Urinary bladder (tissue), 4 donors: ENCODE measurements at places on chromosomes 12 and 14. TPM values are rescaled to one million over a fixed set of nuclear protein-coding genes. Genes with fewer than 3 reads are reported as not detected.

KRT82 gene
- 0.06 TPM for polyA plus RNA-seq

IL26 gene
- polyA plus RNA-seq = 0.10 TPM

- no peak for DNase-seq
These were observed 2.0 kb upstream of the ART4 start for GRCh38 chr12:14845350-14845750.

- no peak for DNase-seq
These were observed 33.1 kb upstream of the COL2A1 start for GRCh38 chr12:48037267-48037915.

GRCh38 chr12:42125388-42125767 is 19.3 kb downstream of the GXYLT1 start:
- DNase-seq = no peak

C1RL gene
- 92.2 TPM for polyA plus RNA-seq

RNASE3 gene
- not detected for polyA plus RNA-seq

- no peak for DNase-seq
These were observed 25.8 kb downstream of the NR1H4 start for GRCh38 chr12:100499416-100499815.

GRCh38 chr12:94649349-94650142 is 811 bp downstream of the TMCC3 start:
- DNase-seq = no peak

GRCh38 chr14:63939006-63939270 is 86.1 kb downstream of the SYNE2 start:
- DNase-seq = no peak

DPF3 gene
- polyA plus RNA-seq = 0.71 TPM

FOXN4 gene
- not detected for polyA plus RNA-seq

DNA sequence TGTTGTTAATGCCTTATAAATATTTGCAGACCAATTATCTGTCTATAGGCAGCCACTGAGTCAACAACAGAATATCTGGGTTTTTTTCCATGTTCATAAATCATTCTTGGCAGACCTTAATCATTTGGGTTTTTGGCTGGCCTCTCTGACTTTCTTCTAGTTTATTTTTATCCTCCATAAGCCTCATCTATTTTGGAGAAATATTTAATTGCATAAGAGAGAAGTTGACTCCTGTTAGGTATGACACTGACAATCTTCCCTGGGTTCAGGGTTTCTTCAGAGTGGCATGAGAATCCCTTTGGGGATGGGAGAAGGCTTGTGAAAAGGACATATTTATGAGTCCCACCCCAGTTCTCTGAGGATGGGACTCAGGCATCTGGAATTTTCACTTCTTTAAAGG is 299.8 kb downstream of the NRXN3 start:
- no peak for DNase-seq

DNA sequence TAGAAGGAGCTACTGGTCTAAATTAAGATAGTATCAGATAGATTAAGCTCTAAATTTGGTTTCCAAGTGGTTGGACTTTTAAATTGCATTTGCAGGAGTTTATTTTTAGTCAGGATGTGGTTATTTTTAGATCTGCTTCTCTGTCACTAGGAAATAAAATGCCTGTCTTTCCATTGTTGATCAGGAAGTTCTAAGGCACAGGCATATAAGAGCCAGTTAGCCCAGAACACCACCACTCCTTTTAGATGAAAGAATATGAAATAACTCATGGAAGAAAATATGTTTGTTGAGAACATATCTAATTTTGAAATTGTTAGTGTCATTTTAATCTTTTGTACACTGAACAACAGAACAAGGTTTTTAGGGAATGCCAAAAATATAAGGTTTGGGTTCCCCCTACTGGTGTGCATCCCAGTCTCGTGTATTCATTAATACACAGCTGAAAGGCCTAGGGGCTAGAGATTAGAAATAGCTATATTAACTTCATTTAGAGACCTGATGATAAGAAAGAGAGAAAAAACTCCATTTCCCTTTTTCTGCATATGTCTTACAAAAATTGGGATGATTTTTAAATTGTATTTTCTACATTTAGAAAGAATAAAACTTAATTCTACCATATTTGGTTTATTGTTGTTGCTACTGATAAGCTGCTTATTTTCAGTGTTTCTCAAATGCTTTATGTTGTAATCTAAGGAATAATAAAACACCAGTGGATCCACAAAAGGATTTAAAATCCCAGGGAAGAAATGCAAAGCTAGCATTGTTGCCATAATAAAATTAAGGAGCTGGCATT is 67.2 kb downstream of the RIC8B start:
- DNase-seq = peak; percentile 39

SERPINA1 gene
- 51.8 TPM for polyA plus RNA-seq

DNA sequence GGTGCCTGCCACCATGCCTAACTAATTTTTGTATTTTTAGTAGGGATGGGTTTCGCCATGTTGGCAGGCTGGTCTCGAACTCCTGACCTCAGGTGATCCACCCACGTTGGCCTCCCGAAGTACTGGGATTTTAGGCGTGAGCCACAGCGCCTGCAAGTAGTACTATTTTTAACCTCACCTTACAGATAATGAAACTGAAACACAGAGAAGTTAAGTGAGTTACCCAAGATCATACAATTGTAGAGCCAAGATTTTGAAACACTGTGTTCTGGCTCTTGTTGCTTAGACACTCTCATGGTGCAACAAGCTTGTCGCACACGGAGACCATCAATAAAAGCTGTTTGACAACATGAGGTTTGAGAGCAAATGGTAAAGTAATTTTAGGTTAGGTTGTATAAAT is 159.1 kb upstream of the LMNTD1 start:
- DNase-seq = no peak

ARHGEF40 gene
- polyA plus RNA-seq = 27.9 TPM

DNA sequence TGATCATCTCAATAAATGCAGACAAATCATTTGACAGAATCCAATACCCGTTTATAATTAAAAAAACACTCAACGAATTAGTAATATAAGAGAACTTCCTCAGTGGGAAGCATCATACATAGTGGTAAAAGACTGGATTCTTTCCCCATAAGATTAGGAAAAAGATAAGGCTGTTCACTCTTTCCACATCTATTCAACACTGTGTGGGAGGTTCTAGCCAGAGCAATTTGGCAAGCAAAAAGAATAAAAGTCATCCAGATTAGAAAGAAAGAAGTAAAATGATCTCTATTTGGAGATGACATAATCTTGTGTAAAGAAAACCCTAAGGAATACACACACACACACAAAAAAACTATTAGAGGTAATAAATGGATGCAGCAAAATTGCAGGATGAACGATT is 38.4 kb downstream of the YEATS4 start:
- DNase-seq = no peak

NTF3 gene
- polyA plus RNA-seq = 11.3 TPM

- DNase-seq = no peak
These were observed 1.1 kb downstream of the GCH1 start for GRCh38 chr14:54901380-54902142.

- no peak for DNase-seq
These were observed 217.2 kb downstream of the EGLN3 start for GRCh38 chr14:33733721-33734120.

DNA sequence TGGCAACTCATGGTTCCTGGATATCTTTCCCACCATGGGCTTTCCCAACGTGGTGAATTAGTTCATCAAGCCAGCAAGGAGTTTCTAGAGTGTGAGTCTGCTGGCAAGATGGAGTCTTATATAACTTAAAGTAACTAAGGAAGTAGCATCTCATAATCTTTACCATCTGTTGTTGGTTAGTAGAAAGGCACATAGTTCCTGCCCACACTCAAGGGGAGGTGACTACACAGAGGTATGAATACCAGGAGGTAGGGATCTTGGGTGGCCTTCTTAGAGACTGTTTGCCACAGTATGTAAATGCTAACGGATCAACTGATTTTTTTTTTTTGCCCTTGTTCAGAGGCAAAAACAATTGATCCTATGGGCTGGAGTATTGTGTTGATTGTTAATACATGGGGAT is 446.9 kb downstream of the ATP23 start:
- DNase-seq = no peak

DNA sequence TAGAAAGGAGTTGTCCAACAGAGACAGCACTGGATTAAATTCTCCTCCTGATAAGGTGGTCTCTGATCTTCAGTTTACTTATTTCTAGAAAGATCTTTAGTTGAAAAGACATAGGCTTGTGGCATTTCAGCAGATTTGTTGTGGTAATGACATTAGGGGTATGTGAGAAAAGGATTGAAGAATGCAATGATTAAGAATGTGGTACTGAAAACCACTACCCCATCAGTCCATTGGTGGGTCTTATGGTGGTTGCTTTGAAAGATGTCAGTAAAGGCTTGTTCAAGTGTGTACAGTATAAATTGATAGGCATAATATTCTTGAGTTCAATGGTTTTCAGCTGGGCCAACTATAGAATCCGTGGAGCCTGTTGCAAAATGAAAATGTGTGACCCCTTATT is 10.8 kb downstream of the PPFIBP1 start:
- DNase-seq = no peak

LIN7A gene
- polyA plus RNA-seq = 6.2 TPM

GRCh38 chr12:53938326-53939140 is at the start of gene HOXC13:
HOXC13 (plus strand) TSS chr12:53938831; CDS start chr12:53938907, 76 bp downstream.
- peak; percentile 78 for DNase-seq

DNA sequence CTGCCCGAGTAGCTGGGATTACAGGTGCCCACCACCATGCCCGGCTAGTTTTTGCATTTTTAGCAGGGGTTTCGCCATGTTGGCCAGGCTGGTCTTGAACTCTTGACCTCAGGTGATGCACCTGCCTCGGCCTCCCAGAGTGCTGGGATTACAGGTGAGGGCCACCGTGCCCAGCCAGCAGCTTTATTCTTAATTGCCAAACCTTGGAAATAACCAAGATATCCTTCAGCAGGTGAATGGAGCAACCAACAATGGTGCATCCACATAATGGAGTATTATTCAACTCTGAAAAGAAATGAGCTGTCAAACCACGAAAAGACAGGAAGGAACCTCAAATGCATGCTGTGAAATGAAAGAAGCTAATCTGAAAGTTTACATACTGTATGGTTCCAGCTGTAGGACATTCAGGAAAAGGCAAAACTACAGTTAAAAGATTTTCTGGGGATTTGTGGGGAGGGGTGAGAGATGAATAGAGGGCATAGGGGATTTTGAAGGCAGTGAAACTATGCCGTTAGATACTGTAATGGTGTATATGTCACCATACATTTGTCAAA is 118.8 kb upstream of the CCND2 start:
- DNase-seq = no peak

- DNase-seq = no peak
These were observed 21.8 kb upstream of the SMCO2 start for GRCh38 chr12:27424631-27425230.

GRCh38 chr14:20498622-20499021 is 6.7 kb upstream of the RNASE10 start:
- no peak for DNase-seq

ERGIC2 gene
- 54.5 TPM for polyA plus RNA-seq

- no peak for DNase-seq
These were observed 15.5 kb upstream of the KLC1 start for GRCh38 chr14:103613517-103613916.

- DNase-seq = no peak
These were observed 167.4 kb upstream of the HMGA2 start for GRCh38 chr12:65656891-65657351.

DNA sequence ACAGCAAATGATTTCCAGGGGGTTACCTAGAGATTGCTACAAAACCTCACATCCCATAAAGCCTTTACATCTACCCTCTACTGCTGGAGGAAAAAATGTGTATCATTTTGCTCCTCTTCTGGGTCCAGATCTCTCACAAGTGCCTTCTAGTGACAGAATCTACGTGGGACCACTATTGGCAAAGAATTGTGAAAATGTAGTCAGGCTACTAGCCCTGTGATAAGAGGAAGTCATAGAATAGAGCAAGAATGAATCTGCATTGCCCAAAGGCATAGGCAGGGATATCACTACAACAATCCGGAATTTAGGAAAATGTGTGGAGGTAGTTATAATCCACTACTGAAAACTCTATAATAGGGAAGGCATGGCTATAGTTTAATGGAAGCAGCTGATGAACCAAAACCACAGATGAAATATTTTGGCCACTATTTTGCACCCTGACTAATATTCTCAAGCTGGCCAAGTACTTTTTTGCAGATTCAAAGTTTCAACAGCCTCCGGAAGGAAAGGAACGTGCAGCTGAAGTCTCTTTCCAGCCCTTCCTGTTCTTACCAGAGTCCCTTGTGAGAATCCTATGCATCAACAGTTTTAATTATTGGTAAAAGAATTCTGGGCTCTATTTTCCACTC is 176.8 kb downstream of the PHLDA1 start:
- DNase-seq = no peak

GRCh38 chr12:103858953-103859601 is 18.0 kb upstream of the NT5DC3 start:
- peak; percentile 66 for DNase-seq

GRCh38 chr14:99055816-99056215 is 216.2 kb downstream of the BCL11B start:
- DNase-seq = no peak

VRTN gene
- not detected for polyA plus RNA-seq

DNA sequence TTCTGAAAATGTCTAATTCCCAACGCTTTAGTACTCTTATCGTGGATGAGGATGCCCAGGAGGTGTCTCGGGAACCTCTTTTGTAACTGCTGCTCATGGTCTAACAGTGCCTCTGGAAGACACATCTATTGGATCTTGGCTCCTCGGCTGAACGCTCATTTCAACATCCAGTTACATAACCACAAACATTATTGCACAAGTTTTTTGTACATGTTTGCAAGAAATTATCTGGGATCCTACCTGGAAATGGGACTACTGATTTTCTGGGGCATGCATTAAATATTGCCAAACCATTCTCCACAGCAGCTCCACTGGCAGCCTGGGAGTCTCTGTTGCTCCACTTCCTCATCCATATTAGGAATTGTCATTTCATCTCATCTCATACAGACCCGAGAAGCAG is 117.5 kb upstream of the EVL start:
- DNase-seq = no peak

DNA sequence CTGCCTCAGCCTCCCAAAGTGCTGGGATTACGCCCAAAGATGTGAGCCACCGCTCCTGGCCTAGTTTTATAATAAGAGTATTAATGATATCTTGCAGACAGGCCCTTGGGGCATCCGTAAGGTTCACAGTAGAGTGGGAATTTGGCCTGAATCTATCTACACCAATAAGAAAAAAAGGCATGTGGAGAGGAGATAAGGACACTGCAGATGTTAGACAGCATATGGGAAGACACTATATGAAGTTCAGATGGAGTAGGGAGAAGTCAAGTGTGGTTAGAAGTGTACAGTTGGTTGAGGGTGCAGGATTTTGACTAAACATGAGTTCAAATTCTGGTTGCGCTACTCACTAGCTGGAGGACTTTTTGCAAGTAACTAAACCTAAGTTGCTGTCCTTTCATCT is 8.5 kb upstream of the TTC8 start:
- no peak for DNase-seq

- no peak for DNase-seq
These were observed 628 bp upstream of the TSHR start for GRCh38 chr14:80954687-80955299.

GRCh38 chr12:121514184-121514742 is 66.6 kb downstream of the KDM2B start:
- no peak for DNase-seq

SLC16A7 gene
- 8.6 TPM for polyA plus RNA-seq
